Keratinocyte (primary cell): ENCODE measurements at places on chromosomes 16 and 17. TPM values are rescaled to one million over a fixed set of nuclear protein-coding genes. Genes with fewer than 3 reads are reported as not detected.

- no peak for DNase-seq
Observed at GRCh38 chr16:86826941-86827340, 248.6 kb downstream of the FOXL1 start.

- no peak for DNase-seq
Observed at GRCh38 chr16:54066451-54067105, 220.0 kb downstream of the IRX3 start.

- DNase-seq: no peak
Observed at GRCh38 chr16:10693889-10694288, 841 bp downstream of the TEKT5 start.

The LPO gene
- polyA plus RNA-seq: not detected in 3 replicates
